Fibroblast of skin of scalp (primary cell): ENCODE measurements at places on chromosomes 4 and X.

DNA sequence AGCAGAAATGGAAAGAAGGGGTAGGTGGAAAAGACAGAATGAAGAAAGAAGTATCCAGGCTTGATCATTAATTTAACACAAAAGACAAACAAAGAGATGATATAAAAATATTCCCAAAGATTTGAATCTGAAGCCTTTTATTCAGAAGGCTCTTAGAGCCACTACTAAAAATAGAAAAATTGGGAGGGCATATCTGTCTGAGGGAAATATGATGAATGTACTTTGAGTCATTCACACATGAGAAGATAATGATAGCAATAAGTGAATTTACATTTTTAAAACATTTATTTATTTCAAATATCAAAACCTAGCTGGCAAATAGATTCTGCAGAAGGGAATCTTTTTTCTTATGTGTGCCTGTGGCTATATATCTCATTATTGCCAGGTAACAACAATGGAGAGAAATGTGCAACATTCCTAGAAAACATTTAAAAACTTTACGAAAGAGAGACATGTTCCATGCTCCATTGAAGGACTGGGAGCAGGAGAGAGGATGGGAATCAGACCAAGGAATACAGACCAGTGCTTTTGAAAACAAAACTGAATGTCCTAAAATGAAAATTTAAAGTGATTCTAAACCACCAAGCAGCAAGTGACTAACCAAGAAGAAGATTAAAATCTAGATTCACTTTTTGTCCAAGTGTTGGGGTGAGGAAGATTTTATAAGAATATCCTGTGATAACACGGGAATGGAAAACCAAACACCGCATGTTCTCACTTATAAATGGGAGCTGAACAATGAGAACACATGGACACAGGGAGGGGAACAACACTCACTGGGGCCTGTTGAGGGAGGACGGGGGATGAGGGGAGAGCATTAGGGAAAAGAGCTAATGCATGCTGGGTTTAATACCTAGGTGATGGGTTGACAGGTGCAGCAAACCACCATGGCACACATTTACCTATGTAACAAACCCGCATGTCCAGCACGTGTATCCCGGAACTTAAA, 41.2 kb downstream of the ANXA5 start:
- DNase-seq = peak; percentile 17

DNA sequence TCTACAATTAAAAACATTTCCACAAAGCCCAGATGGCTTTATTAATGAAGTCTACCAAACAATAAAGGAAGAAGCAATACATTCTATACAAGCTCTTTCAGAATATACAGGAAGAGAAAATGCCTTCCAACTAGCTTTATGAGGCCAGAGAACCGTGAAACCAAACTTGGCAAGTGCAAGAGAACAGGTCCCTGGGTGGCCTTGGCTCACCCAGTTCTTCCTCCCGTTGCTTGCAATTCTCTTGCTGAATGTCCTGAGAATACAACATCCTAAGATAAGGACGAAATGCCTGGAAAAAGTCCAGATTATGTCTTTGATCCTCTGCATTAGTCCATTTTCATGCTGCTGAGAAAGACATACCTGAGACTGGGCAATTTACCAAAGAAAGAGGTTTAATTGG, 204.9 kb downstream of the MAD2L1 start:
- no peak for DNase-seq

- no peak for DNase-seq
These were observed 87.4 kb upstream of the TRIM2 start for GRCh38 chr4:153116801-153117200.

- no peak for DNase-seq
These were observed 352.5 kb upstream of the ADGRL3 start for GRCh38 chr4:60847614-60848013.

- no peak for DNase-seq
These were observed 55.2 kb downstream of the NEK1 start for GRCh38 chr4:169557061-169557636.

- no peak for DNase-seq
These were observed 35.2 kb upstream of the TADA2B start for GRCh38 chr4:7007944-7008343.

- DNase-seq = no peak
These were observed 30.4 kb downstream of the FNIP2 start for GRCh38 chr4:158799013-158799770.

DNA sequence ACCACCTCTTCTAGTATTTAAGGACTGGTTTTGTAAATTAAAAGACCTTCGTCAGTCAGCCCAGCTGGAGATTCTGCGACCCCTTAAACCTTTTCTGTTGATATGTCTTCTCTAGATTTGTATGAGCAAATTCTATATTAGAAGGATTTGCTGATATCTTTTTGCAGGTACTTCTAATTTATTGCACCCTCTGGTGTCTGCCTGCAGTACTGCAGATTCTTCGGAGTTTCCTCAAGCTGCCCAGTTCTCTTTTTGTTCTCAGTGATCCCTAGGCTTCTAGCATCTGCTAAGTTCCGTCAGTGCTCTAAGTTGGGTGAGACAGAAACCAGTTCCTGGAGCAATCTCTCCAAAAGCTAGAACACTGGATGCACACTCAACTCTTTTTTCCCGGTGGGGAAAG, 545.2 kb downstream of the C4orf33 start:
- DNase-seq = peak; percentile 38

GRCh38 chrX:124383354-124383753, 37.0 kb downstream of the SH2D1A start:
- DNase-seq = no peak

- DNase-seq = no peak
These were observed 61.1 kb downstream of the CPEB2 start for GRCh38 chr4:15063341-15063740.

GRCh38 chrX:53257166-53257565, 24.2 kb downstream of the IQSEC2 start:
- no peak for DNase-seq

DNA sequence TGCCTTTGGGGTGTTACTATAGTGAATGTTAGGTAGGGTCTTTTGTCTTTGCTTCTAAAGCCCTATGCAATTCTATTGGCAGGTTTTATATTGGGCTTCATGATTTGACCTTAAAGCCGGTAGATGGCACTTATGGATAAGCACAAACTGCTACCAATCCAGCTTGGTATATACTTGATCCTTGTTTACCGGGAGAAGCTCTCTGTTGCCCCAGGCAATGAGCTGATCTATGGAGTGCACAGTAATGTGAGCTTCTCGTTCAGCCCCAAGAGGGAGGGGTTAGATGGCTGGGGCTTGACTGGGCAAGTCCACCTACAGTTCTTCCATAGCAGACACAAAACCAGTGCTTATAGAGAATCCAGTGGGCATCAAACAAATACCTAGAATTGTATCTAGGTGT, 287.2 kb upstream of the CT83 start:
- no peak for DNase-seq

GRCh38 chr4:143270256-143270838, 66.3 kb upstream of the GAB1 start:
- peak; percentile 54 for DNase-seq

DNA sequence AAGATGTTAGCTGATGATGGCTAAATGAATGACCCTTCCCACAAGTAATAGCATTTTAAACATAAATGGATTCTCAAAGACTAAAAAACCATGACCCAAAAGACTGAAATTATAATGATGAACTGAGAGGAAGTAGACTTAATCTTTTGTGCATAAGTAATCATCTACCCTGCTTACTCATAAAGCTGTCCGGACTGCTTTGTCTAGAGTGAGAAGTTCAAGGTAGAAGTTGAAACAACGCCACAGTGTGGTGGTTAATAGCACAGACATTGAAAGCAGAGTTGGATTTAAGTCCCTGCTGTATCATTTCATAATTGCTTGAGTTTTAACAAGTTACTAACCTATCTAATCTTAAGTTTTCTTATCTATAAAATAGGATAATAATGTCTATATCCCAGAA, 346.6 kb downstream of the CENPC start:
- peak; percentile 52 for DNase-seq

DNA sequence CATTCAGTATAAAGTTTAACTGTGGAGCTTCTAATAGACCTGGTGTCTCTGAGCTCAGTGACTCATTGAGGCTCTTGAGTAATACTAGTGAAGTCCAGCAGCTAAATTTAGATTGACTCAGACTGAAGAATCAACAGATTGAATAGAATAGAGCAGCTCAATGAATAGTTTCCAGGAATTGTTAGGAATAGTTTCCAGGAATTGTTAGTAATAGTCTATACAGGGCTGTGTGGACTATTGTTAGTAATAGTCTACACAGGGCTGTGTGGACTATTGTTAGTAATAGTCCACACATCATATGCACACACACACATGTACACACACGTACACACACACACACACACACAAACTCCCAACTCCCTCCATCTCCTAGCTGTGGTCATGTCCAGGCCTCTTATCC, 3.0 kb downstream of the GIMD1 start:
- peak; percentile 91 for DNase-seq

DNA sequence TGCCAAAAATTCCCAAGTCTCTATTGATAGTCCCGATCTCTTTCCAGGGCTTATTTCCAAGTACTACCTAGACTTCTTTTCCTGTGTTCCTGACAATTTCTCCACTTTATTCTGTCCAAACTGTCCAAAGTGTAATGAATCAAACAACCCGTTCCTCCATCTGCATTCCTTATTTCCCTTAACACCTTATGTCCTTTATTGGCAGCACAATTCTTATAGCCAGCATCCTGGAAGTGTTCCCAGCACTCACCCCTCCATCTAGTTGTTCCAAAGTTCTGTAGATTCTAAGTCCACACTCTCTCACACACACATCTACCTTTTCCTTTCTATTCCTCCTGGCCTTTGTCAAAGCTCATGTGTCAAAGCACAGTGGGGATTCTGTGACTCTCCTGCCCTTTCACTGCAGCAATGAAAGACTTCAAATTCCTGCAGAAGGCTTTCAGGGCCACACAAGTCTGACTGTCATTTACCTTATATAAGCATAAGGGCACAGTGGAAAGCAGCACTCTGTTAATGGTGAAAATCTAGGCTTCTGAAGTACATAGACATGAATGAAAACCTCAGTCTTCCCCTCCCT, 22.1 kb downstream of the LIMCH1 start:
- DNase-seq = no peak

DNA sequence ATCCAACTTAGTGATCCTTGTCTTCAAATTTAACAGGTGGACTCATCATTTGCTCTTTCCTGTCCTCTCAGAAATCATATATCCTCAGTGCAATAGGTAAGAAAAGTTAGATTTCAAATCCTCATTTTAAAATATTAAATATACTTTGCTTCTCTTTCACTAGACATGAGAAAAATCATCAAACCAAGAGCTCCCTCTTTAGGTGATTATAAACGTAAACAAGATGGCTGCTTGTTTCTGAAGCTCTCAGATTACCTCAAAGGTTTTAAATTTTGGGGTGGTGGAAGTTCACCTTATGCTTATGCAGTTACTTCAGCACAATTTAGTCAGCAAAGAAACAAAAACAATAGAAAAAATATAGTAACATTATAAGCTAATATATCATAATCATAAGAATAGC, 27.3 kb downstream of the CSN3 start:
- DNase-seq = no peak

- no peak for DNase-seq
These were observed 9.6 kb downstream of the CTBP1 start for GRCh38 chr4:1239141-1239949.

DNA sequence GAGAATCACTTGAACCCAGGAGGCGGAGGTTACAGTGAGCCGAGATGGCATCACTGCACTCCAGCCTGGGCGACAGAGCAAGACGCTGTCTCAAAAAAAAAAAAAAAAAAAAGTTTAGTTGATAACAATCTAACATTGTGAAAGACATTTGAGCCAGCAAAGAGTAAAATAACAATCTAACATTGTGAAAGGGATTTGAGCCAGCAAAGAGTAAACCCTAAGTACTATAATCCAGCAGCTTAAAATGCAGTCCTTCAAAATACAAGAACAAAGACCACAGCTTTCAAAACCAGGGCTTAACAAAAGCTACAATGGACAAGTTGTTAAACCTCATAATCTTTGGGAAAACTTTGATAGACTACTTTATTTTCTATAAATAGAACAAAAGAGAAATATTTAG, 16.9 kb downstream of the MFAP3L start:
- DNase-seq = no peak

DNA sequence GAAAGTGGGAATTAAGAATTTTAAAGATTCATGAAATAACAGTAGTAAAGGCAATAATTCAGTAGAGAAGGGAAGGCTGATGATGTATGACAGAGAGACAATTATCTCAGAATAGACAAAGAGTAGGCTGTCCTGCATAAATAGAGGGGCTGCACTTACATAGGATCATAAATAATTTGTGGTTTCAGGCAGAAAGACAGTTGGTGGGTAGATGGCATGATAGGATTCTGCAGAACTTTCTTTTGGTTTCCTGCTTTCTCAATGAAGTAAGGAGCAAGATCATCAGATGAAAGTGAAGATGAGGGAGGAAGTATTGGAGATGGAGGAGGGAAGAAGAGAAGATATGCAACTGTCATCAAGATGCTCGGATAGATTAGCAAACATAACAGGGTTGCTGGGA, 604.9 kb upstream of the ZFP42 start:
- peak; percentile 31 for DNase-seq

- DNase-seq = no peak
These were observed 10.4 kb upstream of the PGAM4 start for GRCh38 chrX:77979870-77980269.

GRCh38 chrX:25013632-25014365, 2.0 kb downstream of the ARX start:
- DNase-seq = no peak

DNA sequence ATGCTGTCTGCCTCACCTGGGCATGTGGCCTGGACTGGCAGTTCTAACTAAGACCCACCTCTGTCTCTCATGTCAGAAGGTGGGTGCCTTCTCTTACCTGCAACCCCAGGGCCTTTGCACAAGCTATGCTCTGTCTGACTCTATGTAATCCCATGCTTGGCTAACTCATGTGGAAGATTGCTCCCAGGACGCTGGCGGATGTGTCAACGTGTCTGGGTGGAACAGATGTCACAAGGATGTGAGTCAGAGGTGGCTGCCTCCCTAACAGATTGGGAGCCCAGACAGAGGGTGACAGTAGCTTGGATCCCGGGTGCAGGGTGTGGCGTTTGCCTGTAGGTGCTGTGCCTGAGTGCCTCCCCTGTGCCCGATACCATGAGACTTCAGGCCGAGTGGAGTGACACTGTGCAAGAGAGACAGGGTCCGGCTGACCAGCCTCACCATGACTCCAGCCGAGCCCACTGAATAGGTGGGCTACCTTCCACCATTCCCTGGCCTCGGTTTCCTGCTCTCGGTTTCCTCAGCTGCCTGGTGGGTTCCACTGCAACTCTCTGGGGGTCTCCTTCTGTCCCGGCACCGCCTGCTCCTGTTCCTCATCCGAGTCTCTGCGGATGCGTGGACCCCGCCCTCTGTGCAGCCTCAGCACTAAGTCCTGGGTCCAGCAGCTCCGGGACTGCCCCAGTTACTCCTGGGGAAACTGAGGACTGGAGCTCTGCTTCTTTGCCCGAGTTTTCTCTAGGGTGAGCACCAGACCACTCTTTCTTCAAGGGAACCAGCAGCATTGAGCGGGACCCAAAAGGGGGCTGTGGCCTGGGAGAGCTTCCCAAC, 11.0 kb downstream of the SH3BP2 start:
- DNase-seq = peak; percentile 19

GRCh38 chr4:129328162-129328561, 232.2 kb downstream of the C4orf33 start:
- no peak for DNase-seq

- peak; percentile 46 for DNase-seq
These were observed 11.6 kb downstream of the SMIM20 start for GRCh38 chr4:25925486-25926201.

- DNase-seq = no peak
These were observed at the start of gene RS1 for GRCh38 chrX:18672008-18672407. Gene RS1, minus strand, starts transcription at chrX:18672108. Its CDS starts 40 bp downstream, at chrX:18672068.
